ENCODE measurements at places on chromosomes 3 and 15.

DNA sequence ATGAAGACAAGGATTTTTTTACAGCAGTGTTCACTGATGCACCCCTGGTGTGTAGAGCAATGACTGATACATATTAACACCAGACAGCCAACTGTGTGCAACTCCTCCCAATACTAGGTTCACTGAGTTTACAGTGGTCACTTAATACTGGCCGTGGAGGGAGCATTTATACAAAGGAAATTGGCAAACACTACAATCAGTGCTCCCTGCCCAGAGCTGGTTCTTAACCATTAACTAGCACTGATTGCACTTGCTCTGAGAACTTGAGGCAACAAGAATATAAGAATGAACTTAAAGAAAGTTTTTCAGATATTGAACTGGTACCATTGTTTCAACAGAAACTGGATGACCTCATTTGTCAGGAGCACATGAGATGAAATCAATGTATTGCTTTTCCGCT is 110.6 kb downstream of the MAGI1 start:
- DNase-seq: no peak

DNA sequence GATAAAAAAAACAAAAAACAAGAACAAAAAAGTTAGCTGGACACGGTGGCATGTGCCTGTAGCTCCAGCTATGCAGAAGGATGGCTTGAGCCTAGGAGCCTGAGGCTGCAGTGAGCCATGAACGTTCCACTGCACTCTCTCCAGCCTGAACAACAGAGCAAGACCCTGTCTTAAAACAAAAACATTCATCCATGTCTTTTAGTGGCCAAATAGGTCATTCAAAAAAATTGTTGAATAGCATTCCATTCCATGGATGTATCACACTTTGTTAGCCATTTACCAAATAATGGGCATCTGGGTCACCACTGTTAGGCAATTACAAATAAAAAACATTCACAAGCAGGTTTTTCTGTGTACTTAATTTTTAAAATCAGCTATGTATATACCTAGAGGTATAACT is 139.7 kb downstream of the STAG1 start:
- DNase-seq: no peak

DNA sequence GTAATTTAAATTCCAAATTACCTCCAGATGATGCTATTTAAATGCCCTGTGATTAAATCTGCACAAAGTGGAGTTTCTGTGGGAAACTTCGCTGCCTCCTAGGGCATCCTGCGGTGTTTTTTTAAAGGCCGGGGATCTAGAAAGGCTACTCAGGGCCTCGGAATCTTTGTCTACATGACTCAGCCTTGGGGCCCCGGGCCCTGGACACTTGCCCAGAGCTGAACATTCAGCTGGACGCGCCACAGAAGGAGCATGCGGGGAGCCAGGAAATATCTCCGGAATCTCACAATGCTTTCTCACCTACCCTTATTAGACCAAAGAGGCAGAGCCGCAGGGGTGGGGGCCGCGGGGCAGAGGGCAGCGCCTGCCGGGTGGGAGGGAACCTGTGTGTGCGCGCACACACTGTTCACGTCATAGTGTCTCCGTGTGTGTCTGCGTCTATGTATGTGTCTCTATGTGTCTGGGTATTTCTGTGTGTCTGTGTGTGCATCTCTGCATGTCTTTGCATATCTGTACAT is 145.5 kb upstream of the TPM1 start:
- no peak for DNase-seq

- no peak for DNase-seq
Observed at GRCh38 chr3:38950581-38950980, 101.2 kb downstream of the SCN11A start.

- DNase-seq: peak; percentile 3
Observed at GRCh38 chr15:45521596-45522327, 793 bp downstream of the SLC30A4 start.

DNA sequence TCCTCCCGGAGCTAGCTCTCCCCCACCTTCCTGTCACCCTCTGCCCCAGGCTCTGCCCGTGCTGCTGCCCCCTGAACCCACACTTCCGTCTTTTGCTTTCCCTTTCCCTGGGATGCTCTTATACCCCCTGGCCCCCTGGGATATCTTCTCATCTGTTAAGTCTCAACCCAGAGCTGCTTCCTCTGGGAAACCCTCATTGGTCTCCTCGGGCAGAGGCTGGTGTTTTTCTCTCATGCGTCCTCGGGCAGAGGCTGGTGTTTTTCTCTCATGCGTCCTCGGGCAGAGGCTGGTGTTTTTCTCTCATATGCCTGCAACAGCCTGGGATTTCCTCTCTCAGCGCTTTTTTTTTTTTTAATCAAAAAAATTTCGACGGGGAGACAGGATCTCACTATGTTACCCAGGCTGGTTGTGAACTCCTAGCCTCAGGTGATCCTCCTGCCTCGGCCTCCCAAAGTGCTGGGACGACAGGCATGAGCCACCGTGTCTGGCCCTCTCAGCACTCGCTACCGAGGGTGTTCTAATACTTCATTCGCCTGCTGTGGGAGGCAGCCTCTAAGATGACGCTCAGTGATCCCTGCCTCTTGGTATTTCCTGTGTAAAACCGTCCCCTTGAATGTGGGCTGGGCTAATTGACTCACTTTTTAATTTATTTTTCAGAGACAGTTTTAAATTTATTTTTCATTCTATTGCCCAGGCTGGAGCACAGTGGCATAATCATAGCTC is 62.7 kb upstream of the TFRC start:
- DNase-seq: peak; percentile 40

DNA sequence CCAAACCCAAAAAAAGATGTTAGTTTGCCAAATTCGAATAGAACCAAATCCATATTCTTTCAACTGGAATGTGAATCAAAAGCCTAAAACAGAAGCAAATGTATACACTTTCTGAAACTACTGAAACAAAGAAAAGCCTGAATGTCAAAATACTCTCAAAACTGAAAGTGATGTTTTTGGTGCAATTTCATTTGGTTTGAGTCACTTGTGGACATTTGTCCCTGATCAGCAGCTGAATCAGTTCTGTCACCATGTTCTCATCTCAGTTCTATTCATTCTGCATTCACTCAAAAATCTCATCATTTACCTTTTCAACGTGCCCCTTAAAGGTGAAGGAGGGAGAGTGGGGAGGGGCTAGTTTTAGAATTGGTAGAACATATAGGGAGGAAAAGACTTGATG is 266.8 kb downstream of the ABHD5 start:
- DNase-seq: no peak

DNA sequence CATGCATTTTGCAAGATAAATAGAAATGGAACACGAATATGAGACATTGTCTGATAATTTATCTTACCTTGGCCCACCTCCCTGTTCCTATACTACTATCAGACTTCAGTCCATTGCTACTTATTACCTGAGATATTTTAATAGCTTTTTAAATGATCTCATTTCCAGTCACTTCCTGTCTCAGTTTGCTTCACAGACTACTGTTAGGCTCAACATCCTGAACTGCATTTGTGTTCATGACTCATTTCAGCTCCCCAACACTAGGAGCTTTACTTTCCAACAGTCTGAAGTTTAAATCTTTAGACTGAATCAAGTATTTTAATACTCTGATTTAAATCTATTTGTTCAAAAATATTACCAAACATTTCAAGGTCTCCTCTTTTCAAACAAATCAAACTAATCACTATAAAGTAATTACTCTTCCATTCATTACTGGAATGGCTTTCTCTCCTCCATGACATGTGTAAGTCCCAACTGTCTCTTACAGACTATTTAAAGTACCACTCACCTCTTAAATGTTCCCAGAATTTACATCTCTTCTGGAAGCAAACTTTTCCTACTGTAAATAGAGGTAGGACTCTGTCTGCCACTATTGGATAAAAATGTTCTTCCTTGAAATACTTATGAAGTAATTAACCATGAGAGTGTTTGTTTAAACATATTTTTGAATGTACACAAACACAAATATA is 1277.6 kb downstream of the ZPLD1 start:
- no peak for DNase-seq

DNA sequence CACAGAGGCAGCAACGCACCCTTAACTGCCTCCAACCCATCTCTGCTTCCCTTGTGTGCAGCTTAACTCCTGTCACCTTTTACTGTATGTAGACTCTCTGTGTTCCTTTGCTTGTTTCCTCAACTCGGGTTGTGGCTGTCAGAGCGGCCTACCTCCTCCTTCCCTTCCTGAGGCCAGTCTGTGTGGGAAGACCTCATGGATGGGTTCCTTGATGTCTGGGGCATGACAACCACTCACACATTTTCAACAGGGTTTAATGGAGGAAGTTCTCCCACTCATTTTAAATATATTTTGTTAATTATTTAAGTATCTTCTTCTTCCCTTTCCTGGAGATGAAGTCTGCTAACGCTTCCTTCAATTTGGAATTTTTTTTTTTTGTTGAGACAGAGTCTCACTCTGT is 1.8 kb upstream of the CSPG5 start:
- DNase-seq: no peak

DNA sequence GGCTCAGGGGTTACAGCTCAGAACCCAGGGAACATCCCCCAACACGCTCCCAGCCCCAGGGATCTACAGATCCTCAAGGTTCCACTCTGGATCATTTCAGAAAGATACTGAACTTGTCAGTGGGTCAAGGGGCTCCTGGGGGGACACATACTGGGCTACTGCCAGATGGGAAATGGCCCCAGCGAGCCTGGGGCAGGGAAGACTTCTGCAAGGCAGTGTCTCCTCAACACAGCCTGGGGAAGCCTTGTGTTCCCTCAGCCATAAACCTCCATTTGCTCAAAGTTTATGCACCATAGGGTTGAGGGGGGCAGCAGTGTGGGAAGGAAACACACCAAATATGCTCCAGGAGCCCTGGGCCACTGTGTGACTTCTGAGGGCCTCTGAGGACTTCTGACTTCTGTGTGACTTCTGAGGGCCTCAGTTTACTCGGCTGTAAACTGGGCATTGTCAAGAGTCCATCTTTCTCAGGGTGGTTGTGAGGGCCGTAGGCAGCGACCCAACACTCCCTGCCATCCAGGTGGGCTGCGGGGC is 58.4 kb downstream of the IQSEC1 start:
- no peak for DNase-seq

DNA sequence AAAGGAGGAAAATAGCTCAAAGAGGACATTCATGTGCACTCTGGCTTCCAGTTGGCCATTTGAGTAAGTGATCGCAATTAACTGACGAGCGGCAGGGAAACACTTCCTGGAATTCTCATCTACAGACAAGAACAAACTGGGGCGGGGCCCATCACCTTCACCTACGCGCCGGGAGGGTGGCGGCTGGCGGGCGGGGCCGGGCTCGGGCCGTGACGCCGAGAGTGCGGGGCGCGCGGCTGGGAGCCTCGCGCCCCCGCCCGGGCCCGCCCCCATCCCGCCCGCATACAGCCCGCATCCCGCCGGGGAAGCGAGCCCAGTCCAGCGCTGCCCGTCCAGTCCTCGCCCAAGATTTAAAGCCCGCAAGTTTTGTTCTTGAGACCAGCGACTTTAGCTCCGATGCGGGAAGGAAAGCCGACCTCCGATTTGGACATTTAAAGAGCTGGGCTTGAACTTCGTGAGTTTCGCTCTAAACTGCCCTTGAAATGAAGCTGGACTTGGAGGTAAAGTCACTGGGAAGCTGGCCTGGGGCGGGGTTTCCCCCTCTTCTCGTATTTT is at the start of gene B3GNT5:
TSS of gene B3GNT5 (plus strand) at position 281 of the 555 bp plus-strand sequence. CDS start 16,546 bp downstream, outside the sequence.
- peak; percentile 23 for DNase-seq

GRCh38 chr15:53458736-53459135 is 300.7 kb downstream of the WDR72 start:
- no peak for DNase-seq

- DNase-seq: no peak
Observed at GRCh38 chr3:182895513-182896112, 84.7 kb downstream of the DCUN1D1 start.

DNA sequence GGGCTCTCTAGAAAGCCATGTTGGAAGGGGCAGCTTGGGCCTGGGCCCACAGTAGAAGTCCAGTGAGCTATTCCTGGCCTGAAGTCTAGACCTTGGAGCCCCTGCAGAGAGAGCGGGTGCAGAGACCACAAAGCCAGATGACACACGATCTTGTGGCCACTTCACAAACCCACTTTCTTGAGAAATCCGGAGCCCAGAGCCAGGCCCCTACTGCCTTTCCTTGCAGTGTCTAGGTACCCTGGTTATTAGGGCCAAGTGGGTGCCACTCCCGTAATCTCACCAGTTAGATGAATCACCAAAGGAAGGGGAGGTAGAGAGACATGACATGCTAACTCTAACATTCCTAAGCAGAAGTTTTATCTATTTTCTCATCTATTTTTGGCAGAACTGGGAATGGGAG is 72.5 kb upstream of the ADAMTSL3 start:
- DNase-seq: no peak

DNA sequence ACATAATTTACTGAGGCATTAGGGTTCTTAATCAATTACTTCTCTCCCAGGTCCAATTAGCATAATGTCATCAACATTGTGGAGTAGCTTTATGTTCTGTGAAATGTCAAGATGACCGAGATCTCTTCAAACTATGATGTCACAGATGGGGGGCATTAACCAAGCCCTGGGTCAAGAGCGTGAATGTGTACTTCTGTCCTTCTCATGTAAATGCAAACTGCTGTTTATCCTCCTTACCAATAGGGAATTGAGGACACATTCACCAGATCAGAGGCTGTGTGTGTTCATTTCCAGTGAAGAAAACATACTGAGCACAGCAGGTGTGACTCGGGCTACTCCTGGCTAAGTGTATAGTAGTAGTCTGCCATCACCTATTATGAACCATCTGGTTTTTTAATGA is 177.9 kb downstream of the MINAR1 start:
- DNase-seq: no peak

GRCh38 chr15:92600856-92601255 is 54.7 kb downstream of the FAM174B start:
- DNase-seq: no peak

- no peak for DNase-seq
Observed at GRCh38 chr3:187104933-187105332, 34.4 kb downstream of the RPL39L start.

- no peak for DNase-seq
Observed at GRCh38 chr3:128435561-128435960, 31.1 kb downstream of the DNAJB8 start.

DNA sequence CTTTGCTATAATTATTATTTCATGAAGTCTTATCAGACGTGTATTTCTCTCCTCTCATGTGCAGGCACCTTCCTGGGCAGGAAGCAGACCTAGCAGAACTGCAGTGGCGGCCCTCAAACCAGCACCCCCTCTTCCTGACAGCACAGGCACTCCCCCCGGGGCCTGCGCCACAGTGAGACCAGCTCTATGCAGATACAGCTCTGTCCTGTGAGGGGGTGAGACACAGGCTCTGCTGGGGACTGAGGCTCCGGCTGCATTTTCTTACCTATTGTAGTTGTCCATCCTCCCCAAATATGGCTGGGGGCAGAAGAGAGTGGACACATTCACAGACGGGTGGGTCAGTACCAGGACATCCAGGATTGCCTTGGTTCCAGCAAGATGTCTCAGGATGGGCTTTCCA is 5.0 kb downstream of the CISH start:
- DNase-seq: peak; percentile 50

DNA sequence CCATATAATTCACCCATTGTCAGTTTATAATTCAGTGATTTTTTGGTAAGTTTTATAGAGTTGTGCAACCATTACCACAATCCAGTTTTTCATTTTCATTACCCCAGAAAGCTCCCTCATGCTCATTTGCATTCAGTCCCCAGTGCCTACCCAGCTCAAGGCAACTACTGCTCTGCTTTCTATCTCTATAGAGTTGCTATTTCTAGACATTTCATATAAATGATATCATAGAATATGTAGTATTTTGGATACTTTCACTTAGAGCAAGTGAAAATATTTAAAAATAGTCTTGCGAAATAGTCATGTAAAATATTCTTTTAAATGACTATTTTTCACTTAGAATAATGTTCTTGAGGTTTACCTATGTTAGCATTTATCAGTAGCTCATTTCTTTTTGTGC is 42.1 kb downstream of the ZNF654 start:
- DNase-seq: no peak
